ENCODE measurements at places on chromosomes 7 and 10.
A peak's percentile ranks its signal among the peaks of the same experiment; 100 is the strongest.

DNA sequence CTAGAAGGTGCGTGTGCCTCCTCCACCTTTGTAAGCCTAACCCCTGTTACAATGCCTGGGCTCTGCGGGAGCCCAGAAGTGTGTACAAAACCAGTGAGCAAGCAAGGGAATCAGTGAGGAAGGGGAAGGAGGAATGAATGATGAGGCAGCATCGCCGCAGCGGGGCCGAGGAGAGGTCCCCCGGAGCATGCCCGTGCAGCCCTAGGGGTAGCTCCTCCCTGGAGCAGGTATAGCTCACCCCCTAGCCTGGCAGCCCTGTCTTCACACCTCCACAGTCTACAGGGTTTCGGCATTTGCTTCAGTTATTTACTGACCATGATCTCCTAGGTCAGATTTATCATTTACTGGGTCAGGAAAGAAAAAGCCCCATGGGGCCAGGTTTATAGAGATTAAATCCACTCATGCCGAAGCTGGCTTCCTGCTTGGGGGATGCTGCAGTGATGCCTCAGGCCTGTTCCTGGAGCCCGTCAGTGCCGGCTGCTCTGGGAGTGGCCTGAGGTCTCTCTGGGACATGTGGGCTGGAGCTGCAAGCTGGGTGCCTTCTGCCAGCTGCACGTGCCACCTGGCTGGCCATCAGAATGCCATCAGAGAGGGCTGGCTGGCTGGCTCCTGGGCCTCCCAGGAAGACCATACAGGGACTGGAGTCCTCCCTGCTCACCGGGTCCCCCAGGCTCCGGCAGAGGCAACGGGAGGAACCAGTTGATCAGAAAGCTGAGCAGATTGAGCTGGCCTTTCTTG lies 138.9 kb downstream of the GRK5 start:
- DNase-seq: no peak

DNA sequence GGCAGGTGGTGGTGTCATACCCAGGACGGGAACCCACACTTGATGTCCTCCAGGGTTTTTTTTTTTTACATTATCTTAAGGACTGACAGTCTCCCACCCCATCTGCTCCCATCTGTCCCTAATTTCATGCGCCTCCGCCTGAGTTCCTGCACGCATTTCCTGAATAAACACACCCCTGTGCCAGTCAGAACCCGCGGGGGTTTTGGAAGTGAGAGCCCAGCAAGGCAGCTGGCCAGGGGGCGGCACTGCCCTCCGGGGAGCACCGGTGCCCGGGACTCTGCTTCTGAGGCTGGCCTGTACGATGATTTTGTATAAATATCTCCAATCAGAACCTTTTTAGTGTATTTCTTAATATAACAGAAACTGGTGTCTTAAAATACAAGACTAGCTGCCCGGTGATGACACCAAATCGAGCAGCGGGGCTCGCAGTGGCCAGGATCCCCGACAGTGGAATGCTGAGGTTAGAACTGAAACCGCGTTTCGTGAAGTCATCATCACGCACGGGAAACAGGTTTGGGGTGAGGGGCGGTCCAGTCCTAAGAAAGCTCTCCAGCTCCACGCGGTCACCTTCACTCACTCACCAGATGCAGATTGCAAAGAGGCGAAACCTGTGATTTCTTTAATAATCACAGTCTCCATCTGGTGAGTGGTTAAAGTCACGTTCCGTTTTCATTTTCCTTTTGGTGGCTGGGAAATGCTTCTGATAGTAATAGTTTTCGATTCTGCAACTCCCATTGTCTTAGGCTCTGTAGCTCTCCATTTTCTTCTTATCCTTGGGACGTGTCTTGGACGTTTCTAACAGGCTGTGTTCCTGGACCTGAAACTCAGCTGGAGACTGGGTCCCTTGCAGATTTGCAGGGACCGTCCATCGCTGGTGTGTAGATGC lies 19.7 kb downstream of the BNIP3 start:
- DNase-seq: peak; percentile 11

DNA sequence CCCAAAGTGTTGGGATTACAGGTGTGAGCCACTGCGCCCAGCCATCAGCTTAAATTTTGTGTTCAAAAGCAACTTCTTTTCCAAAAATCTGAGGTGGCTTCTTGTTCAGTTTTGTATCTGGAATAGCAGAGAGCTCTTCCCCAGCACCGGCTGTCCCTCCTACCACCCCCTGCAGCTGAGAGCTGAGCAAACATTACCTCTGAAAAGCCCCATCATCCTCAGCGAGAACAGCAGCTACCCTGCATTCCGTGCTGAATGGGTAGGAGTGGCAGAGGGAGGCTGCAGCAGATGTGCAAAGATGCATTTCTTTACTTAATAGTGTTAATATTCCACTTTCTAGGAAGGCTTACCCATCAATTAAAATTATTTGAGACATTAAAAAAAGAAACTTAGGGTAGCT lies 31.8 kb downstream of the CCM2 start:
- peak; percentile 56 for DNase-seq

DNA sequence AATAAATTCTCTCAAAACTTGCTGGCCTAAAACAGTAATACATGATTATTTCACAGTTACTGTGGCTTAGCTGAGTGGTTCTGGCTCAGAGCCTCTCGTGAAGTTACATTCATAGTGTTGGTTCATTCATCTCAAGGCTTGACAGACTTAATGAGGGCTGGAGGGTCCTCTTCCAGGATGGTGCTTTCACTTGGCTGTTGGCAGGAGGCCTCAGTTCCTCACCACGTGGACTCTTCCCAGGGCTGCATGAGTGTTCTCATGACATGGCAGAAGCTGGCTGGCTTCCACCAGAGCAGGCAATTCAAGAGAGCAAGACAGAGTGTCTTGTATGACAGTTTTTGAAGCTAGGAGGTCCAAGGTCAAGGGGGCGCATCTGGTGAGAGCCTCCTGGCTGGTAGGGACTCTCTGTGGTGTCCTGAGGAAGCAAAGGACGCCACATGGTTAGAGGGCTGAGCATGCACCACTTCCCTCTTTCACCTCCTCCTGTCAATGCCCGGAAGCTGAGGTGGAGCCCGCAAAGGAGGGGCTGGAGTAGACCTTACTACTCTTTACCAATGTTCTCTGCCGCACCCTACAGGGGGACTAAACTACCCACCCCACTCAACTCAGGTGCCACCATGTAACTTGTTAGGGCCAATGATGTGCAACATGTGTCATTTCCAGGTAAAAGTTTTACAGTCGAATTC lies 58.2 kb upstream of the YAE1 start:
- DNase-seq: no peak

DNA sequence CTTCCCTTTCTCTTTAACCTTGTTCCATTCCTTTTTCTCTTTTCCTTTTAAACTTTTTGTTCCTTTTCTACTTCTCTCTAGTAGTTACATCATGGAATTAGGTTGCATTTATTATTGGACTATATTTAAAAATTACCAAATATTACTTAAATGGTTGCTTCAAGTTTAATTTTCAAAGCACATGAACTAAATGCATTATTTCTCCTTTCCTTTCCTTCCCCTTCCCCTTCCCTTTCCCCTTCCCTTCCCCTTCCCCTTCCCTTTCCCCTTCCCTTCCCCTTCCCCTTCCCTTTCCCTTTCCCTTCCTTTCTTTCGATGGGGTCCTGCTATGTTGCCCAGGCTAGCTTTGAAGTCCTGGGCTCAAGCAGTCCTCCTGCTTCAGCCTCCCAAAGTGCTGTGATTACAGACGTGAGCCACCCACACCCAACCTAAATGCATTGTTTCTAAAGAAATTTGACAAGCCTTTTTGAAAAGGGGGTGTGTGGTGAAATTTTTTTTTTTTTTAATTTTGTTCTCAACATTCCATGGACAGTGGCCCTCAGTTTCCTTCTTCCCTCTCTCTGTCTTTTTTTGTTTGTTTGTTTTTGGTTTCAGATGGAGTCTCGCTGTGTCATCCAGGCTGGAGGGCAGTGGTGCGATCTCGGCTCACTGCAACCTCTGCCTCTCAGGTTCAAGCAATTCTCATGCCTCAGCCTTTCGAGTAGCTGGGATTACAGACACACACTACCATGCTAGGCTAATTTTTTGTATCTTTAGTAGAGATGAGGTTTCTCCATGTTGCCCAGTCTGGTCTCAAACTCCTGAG lies 31.2 kb downstream of the TMEM60 start:
- no peak for DNase-seq

DNA sequence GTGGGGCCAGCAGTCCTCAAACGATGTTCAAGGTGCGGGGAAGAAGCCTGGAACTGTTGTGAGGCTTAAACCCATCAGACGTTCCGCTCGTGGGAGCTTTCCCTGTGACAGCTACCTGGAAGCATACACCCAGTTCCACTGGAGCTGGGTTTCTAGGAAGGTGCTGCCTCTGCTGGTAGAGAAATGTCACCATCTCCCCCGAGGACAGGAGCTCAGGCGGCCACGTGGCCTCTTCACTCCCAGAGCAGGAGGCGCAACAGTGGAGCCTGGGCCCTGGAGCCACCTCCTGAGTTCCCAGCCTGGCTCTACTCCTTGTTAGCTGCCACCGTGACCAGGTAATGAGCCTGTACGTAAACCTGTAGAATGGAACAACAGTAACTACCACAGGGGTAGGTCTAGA lies 156.1 kb downstream of the ADARB2 start:
- no peak for DNase-seq

- DNase-seq: no peak
Observed at GRCh38 chr10:15035385-15036301, 8.1 kb upstream of the OLAH start.

- no peak for DNase-seq
Observed at GRCh38 chr7:158917818-158918217, 61.5 kb downstream of the DYNC2I1 start.

- DNase-seq: no peak
Observed at GRCh38 chr7:140990193-140990962, 24.4 kb downstream of the MRPS33 start.

- no peak for DNase-seq
Observed at GRCh38 chr7:4240042-4240441, 442.1 kb upstream of the FOXK1 start.

GRCh38 chr7:110386913-110387312 lies 704.0 kb upstream of the LRRN3 start:
- DNase-seq: no peak

GRCh38 chr7:27145165-27145913 lies 1.9 kb upstream of the HOXA5 start:
- DNase-seq: no peak

DNA sequence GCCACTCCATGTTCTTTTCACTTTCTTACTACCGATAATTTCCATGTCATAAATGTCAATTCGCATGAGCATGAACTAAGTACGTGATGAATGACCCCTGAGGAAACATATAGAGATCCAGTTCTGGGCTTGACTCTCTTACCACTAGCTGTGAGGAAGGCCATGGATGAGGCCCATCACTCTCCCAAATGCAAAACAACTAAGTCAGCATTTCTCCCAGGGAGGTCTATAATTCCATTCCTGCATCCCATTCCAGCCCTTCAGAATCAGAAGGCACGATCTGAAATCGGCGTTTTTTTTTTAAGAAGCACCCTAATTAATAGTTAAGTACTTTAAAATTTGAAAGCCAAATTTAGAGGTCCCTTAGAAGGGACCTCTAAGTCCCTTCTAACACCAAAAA lies 116.5 kb downstream of the CABCOCO1 start:
- DNase-seq: no peak

DNA sequence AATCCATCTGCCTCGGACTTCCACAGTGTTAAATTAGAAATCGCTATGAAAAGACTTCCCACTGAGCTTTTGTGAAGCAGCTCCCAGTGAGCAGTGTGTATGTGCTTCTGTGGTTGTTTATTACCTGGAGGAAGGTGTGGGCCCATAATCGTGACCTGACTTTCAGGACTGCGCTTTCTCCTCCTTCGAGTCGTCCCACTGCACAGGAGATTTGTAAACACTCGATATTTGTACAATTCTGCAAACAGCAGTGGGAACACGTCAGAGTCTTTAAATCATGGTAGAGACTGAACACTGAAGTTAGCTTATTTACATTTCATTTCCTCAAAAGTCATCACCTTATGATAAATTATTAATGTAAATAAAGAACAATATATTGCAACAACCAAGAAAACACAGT lies 171.4 kb downstream of the ITGA8 start:
- no peak for DNase-seq

GRCh38 chr7:99193527-99194220 lies 14.2 kb downstream of the KPNA7 start:
- no peak for DNase-seq

DNA sequence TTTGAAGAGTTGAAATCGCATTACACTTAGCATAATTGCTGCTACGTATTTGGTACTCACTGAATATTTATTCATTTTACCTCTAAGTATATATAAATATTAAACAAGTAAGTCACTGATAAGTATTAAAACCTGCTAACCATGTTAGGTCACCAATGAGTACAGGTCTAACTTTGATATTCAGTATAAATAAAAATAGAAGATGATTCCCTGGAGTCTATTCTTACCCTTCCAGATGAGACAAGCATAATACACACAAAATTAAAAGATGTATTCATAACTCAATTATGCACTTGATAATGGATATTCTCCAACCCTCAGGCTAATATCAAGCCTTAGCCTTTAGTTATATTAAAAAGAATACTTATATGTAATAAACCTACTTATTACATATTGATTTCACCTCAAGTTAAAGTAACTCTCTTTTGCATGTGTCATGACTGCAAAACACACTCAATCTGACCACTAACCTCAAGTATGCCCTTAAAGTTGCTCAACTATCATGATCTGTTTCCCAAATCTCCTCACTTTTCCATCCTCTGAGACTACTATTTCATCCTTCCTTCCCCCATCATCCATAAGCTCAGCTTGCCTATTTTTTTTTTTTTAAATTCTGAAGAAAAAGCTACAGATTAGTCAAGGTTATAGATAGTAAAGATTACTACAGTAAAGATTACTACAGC lies 46.8 kb downstream of the IPMK start:
- no peak for DNase-seq

DNA sequence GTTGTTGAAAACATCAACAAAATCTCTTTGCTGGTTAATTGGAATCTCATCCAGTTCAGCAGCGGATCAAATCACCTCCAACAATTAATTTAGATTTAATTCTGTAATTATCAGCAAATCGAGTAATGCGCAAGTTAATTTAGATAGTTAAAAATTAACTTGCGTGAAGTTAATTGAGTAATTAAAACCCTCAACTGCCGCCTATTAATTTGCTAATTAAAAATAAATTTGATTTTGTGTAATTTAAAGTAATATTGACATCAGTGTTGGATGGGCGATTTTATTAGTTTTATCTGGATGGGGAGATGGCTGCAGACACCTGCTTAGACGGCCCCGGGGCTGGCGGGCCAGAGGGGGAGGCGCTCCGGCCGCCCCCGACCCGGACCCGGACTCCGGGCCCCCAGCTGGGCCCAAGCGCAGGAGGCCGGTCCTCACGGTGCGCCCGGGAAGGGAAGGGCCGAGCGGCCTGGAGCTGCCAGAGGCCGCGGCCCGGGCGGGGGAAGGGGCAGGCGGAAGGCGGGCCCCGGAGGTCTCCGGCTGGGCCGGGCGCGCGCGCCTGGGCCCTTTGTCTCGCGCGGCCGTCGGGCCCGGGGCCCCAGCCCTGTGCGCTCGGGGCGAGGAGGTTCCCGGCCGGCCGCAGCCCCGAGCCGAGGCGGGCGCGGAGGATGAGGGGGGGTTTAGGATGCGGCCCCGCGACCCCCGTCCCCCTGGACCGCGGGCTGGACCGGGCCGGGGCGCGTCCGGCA lies 3.3 kb upstream of the UNCX start:
- DNase-seq: no peak

Data from COR-L47 (cell line).